ENCODE measurements at places on chromosomes 3 and 15.

DNA sequence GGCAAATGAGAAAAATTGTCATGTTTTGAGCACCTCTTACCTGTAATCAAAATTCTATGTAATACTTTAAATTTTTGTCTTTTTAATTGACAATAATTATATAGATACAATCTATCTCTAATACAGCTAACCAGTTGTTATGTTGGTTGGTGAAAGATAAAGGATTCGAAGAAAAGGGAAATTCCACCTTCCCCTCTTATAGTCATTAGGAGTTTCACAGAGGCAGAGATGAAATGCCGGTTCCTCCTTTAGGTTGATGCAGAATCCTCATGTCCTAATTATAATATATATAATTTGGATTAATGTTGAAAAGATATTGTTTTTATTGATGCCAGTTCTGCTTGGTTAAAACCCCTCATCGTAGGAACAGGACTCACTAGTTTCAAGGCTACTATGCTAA is 67.1 kb downstream of the LRCH3 start:
- DNase-seq = no peak

- DNase-seq = no peak
These were observed 164.3 kb downstream of the MCTP2 start for GRCh38 chr15:94395640-94396039.

DNA sequence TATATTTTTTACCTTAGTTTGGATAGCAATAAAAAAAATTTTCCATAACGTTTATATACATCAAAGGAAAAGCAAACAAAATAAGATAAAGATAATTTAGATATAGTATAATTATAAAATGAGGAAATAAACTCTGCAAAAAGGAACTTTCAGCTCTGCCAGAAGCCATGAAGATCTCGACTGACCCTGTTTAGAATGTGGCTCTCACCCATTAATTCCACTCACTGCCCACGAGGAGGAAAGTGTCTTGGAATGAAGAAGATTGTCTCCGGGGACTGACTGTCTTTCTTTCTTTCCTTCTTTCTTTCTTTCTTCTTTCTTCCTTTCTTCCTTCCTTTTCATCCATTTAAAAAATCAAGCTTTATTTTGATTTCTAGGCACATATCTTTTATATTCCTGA is 20.1 kb upstream of the PRR20G start:
- DNase-seq = no peak

DNA sequence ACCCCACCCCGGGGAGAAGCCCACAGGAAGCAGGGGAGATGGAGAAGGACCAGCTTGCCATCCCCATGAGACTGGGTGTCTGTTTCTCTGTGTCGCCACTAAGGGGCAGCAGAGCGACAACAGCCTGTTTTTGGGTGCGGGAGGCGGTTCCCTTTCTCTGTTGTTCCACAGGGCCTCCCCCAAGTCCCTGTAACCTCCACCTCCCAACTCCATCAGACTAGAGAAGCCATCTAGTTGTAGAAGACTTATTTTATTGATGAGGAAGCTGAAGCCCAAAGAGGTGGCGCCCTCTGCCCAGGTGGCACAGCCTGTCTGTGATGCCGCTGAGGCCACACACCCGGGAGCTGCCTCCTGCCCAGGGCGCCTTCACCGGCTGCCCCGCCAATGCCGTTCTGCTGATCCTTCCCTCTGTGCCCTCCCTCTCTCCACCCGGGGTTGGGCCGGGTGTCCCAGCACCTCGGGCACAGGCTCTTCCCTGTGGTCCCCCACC is 3.9 kb upstream of the CCDC9B start:
- DNase-seq = peak; percentile 55

DNA sequence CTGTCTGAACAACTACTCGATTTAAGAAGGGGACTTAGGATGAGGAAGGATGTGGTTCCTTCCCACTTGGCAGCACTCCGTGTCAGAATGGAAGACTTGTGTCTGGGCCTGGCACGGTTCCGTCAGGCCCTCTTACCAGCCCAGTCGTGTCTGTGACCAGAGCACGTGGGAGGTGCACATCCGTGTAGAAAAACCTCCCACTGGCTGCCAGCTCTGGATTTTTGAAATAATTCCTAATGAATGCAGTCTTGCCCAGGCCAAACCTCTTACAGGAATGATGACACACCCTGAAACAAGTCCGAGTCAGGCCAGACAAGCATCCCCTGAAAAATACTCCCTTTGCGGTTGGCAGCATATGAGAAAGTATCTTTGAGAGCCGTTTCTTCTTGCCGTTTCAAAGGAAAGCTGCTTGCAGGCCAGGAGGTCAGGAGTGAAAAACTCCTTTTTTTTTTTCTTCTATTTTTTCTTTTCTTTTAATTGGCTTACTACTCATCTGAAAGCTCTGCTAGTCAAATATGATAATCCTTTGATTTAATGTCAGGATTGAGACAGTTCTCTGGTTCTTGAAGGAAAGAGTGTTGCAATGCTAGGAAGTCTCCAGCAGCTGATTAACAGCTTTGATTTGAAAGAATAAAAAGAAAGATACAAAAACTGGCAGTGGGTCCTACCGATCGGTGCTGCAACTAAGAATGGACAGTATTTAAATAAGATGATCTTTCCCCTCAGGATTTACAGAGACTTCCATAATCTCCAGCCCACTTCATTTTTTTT is 19.8 kb downstream of the IL1RAP start:
- no peak for DNase-seq
